ENCODE measurements at places on chromosomes 3 and 15.

DNA sequence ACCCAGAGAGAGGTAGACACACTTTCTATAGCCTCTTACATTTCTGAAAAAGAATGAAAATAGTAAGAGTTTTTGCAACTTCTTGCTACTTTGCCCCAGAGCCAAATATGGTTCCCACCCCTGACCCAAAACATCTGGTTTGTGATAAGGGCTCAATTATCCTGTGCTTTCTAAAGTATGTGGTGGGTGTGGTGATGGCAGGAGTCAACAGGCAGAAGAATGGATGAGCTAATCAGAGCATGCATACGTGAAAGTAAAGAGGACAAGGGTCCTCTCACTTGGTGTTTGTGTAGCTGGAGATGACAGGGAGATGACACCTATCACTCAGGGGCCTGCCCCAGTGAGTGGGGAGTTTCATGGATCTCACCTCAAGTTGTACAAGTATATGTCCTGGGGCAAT lies 19.1 kb downstream of the KBTBD8 start:
- no peak for DNase-seq

DNA sequence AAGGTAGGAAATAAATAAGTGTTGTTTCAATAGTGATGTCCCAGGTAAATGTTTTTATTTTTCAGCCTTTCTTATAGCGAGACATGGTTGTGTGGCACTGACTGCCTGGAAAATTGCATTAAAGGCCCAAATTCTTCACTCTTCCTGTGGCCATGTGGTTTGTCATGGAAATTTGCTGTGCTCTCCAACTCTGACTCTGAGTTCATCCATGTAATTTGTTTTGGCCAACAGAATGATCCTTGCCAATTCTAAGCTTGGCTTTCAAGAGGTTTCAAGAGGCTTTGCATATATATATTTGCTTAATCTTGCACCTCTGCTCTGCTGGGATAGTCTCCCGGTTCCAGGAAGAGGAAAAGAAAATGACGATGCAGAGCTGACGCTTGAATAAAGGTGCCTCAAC lies 107.5 kb upstream of the ARHGEF26 start:
- no peak for DNase-seq

DNA sequence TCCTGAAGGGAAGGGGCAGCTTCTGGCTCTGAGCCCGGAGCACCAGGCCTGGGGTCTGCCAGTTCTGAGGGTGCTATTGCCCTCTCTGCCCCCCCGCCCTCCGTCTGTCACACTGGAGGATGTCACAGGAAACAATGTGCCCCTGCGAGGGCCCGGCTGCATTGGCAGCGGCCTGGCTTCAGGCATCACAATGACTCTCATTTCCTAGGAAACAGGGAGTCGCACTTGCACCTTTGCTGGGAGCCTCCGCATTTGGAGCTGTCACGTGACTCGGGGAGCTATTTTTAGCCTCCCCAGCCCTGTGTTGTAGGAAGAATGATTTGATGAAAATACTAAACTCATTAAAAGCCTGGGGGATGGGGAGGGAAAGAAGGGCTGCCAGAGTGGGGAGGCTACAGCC lies 518.9 kb downstream of the SHQ1 start:
- DNase-seq = no peak

- DNase-seq = no peak
These were observed 22.6 kb downstream of the PDHB start for GRCh38 chr3:58411036-58411435.

- no peak for DNase-seq
These were observed 256.5 kb upstream of the AGTR1 start for GRCh38 chr3:148441191-148441590.

GRCh38 chr15:101613130-101614000 lies 38.8 kb downstream of the TM2D3 start:
- DNase-seq = no peak

DNA sequence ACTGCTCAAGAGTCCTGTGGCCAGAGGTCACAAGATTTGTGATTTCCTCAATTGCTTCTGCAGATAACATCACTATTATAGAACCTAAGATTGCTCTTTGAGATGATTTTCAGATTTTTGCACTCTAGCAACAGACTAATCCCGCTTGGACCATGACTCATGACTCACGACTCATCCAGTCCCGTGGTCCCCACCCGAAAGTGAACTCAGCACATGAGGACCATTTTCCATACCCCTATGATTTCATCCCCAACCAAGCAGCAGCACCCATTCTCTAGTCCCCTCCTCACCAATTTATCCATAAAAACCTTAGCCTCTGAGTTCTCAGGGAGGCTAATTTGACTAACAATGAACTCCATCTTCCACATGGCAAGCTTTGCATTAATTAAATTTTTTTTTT lies 106.3 kb upstream of the ALCAM start:
- no peak for DNase-seq

- DNase-seq = no peak
These were observed 205.7 kb downstream of the PLCL2 start for GRCh38 chr3:17090280-17090983.

GRCh38 chr15:101062471-101063171 lies 143.5 kb downstream of the LRRK1 start:
- DNase-seq = no peak

- no peak for DNase-seq
These were observed 350.7 kb downstream of the NSUN3 start for GRCh38 chr3:94413336-94414108.

DNA sequence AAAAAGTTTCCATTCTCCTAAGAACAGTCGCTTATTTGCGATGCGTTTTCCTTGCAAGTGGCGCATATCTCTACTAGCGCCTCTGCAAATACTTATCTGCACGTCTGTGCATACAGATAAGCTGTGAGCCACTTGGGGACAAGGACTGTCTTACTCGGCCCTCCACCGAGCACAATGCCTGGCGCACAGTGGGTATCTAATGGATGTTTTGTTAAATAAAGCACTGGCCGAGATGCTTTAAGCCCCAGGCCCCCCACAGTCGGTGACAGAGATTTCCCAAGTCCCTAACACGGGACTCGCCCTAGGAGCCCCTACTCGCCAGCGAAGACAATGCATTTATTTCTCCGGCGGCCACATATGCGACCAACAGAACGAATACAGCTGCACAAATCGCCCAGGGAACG lies 503 bp downstream of the HLTF start:
- no peak for DNase-seq

Data from neuronal stem cell (in vitro differentiated cells).